ENCODE measurements at places on chromosomes 4 and X.
A peak's percentile ranks its signal among the peaks of the same experiment; 100 is the strongest.

DNA sequence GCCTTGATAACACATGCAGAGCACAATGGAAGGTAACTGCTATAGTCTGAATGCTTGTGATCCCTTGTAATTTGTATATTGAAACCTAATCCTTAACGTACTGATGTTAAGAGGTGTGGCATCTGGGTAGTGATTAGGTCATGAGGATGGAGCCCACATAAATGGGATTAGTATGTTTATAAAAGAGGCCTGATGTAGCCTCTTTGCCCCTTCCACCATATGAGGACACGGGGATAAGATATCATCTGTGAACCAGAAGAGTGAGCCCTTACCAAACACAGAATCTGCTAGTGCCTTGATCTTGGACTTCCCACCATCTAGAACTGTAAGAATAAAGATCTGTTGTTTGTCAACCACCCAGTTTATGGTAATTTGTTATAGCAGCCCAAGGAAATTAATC lies 1074.2 kb upstream of the INTU start:
- no peak for DNase-seq

- DNase-seq = peak; percentile 11
Observed at GRCh38 chr4:169225058-169225751, 45.6 kb downstream of the SH3RF1 start.

DNA sequence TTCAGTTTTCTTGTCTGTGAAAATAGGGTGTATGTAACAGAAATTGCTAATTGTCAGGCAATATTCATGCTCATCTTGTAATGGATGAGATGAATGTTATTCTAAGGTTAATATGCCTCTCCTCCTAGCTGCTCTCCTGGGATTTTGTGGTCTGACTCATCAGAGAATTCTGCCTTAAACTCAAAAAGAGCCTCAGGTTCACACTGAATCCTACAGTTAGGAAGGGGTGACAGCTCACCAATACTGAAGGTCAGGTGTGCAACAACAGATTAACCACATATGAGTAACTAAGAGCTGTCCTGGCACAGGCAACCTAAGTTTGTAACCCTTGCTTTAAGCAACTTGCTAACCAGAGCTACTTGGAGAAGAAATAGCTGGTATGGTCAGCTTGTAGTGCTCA lies 197.7 kb downstream of the SPATA18 start:
- DNase-seq = no peak

DNA sequence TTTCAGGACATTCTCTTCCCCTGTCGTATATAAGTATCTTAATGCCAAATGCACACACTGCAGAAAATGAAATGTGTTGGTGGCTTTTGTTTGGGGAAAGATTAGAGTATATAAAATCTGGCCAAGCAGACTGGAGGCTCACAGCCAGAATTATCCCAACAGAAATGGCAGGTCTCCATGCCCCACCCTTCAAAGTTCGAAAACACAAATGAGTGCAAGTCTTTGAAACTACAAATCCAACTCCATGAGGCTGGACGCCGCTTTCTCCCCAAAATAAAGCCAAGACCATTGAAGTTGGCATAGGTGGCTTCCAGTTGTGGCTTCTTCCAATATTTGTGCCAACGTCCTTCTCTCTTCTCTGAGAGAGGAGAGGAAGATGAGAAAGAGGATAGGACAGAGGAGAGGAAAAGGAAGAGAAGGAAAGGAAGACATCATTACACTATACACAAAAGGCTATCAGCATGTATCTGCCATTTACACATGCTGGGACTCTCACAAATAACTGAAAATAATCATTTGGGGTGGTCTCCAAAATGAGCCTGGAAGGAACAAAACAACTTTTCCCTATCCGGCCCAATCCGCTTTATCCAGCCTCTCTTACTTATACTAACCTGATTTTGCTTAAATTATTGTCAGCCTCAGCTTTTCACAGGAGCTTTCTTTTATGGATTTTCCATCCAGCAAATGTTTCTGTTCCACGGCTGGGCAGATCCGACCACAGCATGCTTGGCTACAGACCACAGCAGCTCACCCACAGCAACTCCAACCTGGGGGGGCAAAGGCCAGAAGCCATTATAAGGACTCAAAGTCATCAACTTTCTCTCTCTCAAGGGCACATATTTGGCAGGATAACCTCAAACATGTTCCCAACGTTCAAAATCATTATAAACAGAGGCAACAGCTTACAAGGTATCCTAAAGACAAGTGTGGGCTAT lies 71.7 kb downstream of the APBB2 start:
- no peak for DNase-seq

GRCh38 chr4:120939693-120940092 lies 17.2 kb upstream of the PRDM5 start:
- no peak for DNase-seq

GRCh38 chrX:132336172-132336571 lies 116.9 kb upstream of the RAP2C start:
- DNase-seq = no peak

GRCh38 chrX:20393944-20394343 lies 127.2 kb upstream of the RPS6KA3 start:
- no peak for DNase-seq

GRCh38 chr4:89314291-89314690 lies 6.7 kb upstream of the GPRIN3 start:
- no peak for DNase-seq

DNA sequence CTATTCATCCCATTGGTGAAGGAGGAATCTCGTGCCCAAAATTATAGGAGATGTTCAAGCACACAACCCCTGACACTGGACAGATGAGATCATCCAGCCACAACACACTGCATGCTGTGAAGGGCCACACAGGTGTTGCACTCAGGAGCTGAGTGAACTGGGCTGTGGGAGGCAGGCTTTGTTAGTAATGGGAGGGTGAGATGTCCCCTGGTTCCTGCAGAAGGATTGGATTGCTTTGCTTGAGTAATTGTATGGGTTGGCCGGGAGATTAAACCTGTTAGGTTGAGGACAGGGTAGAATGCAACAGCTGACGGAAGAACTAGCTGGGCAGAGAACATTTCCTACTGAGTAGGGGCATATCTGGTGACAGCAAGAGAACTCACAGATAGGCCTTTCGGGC lies 152.2 kb downstream of the TACR3 start:
- no peak for DNase-seq
